ENCODE measurements at places on chromosomes 6 and 20. TPM values are rescaled to one million over a fixed set of nuclear protein-coding genes. Genes with fewer than 3 reads are reported as not detected.

Gene TP53TG5
- not detected for total RNA-seq

- DNase-seq = no peak
- no peak overlapping the region for H3K4me3 ChIP-seq
- no peaks in the 10 kb centered on the region for H3K4me1 ChIP-seq
- H3K36me3 ChIP-seq = peaks cover 3% of the 10 kb centered on the region
- H3K27me3 ChIP-seq = no peaks in the 10 kb centered on the region
Measured at GRCh38 chr6:34973547-34974248, 84.6 kb downstream of the ANKS1A start.

DNA sequence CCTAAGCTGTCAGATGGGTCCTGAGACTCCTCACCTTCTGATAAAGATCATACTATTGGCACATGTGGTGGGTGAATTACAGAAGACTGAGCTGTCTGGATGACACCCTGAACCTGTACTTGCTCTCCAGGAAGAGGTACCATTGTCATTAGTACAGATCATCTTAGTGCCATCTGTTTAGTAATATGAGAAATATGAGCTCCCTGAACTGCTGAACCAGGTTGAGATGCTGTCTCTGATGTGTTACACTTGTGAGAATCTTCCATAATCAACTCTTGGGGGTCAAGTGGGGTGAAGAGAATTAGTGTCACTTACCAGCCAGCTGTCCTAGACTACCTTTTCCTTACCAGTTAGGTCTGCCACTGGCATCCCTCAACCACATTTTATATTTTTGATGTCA lies 531.0 kb downstream of the EPHA7 start:
- no peak for DNase-seq
- no peak overlapping the region for H3K27ac ChIP-seq
- no peak overlapping the region for H3K4me3 ChIP-seq
- H3K4me1 ChIP-seq = peaks cover 3% of the 10 kb centered on the region
- no peaks in the 10 kb centered on the region for H3K27me3 ChIP-seq

Gene LCA5
- total RNA-seq = 8.9 TPM

DNA sequence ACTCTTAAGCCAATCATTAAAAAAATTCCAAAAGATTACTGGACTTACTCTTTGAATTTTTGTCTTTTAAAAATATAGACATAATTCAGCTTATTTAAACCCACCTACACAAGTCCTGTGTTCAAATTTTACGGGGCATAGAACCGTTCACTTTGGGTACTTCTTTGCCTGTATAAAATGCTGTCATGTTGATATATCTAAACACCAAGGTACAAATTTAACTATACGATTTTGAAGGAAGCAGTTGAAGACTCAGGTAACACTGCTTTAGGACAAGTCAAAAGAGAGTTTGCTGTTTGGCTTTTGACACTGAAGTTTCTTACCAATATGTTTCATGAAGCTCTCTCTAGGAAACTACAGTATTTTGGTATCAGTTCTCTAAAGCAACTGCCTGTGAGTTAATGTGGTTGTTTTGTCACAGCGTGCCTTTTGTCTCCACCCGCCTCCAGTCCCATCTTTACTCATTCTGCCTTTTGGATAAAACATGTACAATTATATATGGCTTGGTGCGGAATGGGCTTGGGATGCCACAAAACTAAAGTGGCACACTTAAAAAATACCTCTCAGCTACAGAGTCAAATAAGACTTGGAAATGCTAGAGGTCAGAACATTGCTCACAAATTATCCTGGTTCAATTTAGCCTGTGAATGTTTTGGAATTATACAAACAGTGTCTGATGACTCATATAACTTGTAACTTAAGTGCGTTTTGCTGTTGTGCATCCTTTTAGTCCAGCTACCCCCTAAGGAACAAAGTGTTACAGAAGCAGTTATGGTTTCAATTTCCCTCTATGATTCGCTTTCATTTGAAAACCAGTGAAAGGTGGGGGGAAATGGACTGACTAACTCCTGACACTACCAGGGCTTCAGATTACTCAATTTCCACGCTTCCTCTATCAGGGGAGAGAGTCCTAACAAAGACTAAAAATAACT lies 38.7 kb downstream of the RGS17 start:
- no peaks in the 10 kb centered on the region for H3K27me3 ChIP-seq
- no peak overlapping the region for H3K27ac ChIP-seq

Gene FHL5
- total RNA-seq = not detected

- no peak overlapping the region for H3K27ac ChIP-seq
- H3K36me3 ChIP-seq = no peaks in the 10 kb centered on the region
- no peak overlapping the region for H3K4me3 ChIP-seq
- peaks cover 3% of the 10 kb centered on the region for H3K27me3 ChIP-seq
- DNase-seq = no peak
Measured at GRCh38 chr6:44558024-44558831, 170.7 kb downstream of the CDC5L start.

Gene DNMT3B
- total RNA-seq = 15.4 TPM

- peaks cover 7% of the 10 kb centered on the region for H3K27me3 ChIP-seq
- no peak for DNase-seq
- H3K36me3 ChIP-seq = no peaks in the 10 kb centered on the region
- H3K4me1 ChIP-seq = no peaks in the 10 kb centered on the region
Measured at GRCh38 chr6:139114746-139115145, 20.1 kb upstream of the HECA start.

GRCh38 chr20:53488775-53489272 lies 104.8 kb downstream of the ZNF217 start:
- H3K27ac ChIP-seq = no peak overlapping the region
- peaks cover 8% of the 10 kb centered on the region for H3K36me3 ChIP-seq
- H3K27me3 ChIP-seq = no peaks in the 10 kb centered on the region

DNA sequence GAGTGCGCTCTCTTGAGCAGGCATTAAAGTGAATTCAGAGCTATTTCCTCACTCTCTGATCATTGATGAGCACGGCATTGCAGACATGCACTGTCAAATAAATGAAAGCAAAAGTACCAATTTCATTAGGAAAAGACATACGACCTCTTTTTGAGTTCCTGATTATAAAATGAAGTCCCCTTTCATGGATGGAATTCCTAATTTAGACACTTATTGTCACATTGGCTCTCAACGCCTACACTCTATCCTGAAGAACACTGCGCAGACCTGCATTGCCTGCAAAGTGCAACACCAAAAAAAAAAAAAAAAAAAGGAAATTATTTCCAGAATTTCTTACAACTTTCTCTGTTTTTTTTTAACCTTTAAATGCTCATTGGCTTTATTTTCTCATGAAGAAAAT lies 1.6 kb downstream of the ADGRB3 start:
- DNase-seq = no peak
- no peaks in the 10 kb centered on the region for H3K36me3 ChIP-seq
- peaks cover 76% of the 10 kb centered on the region for H3K27me3 ChIP-seq
- H3K4me3 ChIP-seq = peak overlapping the region; percentile 32

DNA sequence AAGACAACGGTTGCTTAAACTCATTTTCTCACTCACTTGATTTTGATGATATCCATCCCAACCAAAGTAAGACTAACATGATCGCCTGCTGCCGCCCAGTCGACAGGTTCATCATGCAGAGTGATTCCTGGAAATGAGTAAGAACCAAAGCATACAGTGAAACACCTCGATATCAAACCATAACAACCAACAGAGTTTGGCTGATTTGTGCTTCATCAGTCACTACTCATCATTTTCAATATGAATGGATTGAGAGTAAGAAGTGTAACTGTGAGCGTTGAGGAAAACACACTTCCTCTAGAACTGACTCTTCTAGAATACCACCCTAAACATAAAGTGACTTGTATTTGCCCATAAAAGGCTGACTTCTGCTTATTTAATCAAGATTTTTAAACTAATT lies 29.2 kb upstream of the ALDH8A1 start:
- no peak for DNase-seq
- H3K27me3 ChIP-seq = no peaks in the 10 kb centered on the region
- H3K27ac ChIP-seq = no peak overlapping the region
- H3K4me3 ChIP-seq = no peak overlapping the region

DNA sequence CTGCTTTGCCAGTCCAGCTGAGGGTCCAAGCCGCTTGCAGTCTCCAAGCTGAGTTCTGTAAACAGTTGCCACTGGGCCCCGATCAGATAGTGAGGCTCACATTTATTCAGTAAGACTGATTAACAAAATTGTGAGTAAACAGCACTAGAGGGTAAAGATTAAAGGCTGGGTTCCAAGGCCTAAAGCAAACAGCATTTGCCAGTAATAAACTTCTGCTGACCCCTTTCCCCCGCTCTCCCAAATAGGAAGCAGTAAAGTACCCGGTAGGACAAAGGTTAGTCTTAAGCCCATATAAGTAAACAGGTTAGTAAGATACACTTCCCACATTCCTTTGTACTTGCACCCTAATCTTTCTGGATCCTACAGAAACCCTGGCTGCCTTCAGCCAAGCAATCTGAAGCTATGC lies 181.8 kb downstream of the MEI4 start:
- H3K4me1 ChIP-seq = peaks cover 23% of the 10 kb centered on the region
- peaks cover 8% of the 10 kb centered on the region for H3K36me3 ChIP-seq
- H3K4me3 ChIP-seq = no peak overlapping the region
- H3K27ac ChIP-seq = peak overlapping the region; percentile 85
- H3K27me3 ChIP-seq = no peaks in the 10 kb centered on the region

Gene PTK6
- total RNA-seq = 0.29 TPM

GRCh38 chr6:143596866-143597265 lies 80.9 kb upstream of the PHACTR2 start:
- no peak overlapping the region for H3K4me3 ChIP-seq
- no peaks in the 10 kb centered on the region for H3K36me3 ChIP-seq
- H3K4me1 ChIP-seq = peaks cover 10% of the 10 kb centered on the region
- H3K27me3 ChIP-seq = peaks cover 10% of the 10 kb centered on the region

GRCh38 chr20:58107533-58107932 lies 120.9 kb downstream of the ANKRD60 start:
- no peak overlapping the region for H3K27ac ChIP-seq
- no peaks in the 10 kb centered on the region for H3K36me3 ChIP-seq
- no peak for DNase-seq
- no peak overlapping the region for H3K4me3 ChIP-seq

GRCh38 chr6:141758430-141758829 lies 374.3 kb upstream of the GJE1 start:
- H3K4me3 ChIP-seq = no peak overlapping the region
- no peaks in the 10 kb centered on the region for H3K27me3 ChIP-seq
- peaks cover 2% of the 10 kb centered on the region for H3K4me1 ChIP-seq
- H3K27ac ChIP-seq = no peak overlapping the region

DNA sequence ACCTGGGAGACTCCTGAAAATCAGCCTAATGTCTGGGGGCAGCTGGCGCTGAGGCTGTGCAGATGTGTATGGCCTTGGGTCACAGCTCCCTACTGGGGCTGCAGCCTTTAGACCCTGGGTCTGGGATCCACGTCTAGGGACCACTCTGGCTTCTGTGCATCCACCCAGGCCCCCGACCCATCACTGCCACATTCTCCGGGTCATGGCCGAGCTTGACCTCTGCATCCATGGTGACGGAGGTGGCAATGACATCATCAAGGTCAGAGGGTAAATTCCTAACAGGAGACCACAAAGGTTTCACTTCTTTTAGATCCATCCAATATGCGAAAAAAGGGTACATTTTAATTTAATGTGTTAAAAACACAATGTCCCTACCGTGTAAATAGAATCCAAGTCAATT lies 14.5 kb upstream of the PCMTD2 start:
- no peaks in the 10 kb centered on the region for H3K36me3 ChIP-seq
- DNase-seq = no peak
- H3K27ac ChIP-seq = no peak overlapping the region
- H3K4me3 ChIP-seq = no peak overlapping the region
- H3K27me3 ChIP-seq = no peaks in the 10 kb centered on the region

Gene WFDC5
- total RNA-seq = not detected

DNA sequence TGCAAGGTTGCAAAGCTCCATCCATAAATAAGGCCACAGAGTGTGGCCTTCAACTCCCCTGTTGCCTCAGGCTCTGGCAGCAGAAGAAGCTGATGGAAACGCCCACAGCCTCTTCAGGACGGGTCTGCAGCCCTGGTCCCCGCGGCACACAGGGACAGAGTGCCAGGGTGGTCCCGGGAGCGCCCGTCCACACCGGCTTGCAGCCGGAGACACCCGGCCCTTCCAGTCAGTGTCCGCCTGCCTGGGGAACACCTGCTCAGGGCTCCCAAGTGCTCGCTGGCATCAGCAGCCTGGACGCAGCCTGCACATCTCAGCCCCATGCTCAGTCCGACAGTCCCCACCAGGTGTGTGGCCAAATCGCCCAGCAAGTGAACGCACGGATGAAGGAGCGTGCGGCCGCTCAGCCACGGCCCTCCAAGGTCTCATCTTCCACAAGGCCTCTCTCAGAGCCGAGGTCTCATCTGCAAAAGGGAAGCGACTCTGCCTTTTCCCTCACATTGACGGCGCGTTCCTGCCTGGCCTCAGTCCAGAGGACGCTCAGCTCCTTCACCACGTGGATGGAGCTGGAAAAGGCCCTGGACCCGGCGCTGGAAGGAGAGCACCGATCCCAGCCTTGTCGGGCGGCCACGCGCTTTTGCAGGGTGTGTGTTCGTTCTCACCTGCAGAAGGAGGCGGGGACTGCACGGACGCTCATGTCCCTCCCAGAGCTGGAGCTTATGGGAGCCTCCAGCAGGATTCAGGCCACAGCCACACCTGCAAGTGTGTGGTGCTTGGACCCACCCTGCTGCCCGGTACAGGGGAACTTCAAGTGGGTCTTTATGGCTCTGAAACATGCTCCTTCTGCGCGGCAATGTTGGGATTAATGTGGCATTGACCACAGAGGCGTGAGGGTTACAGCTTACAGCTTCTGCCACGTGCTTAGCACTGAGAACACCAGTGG lies 180.4 kb downstream of the DLL1 start:
- peaks cover 26% of the 10 kb centered on the region for H3K27me3 ChIP-seq
- no peak overlapping the region for H3K27ac ChIP-seq
- H3K36me3 ChIP-seq = no peaks in the 10 kb centered on the region
- no peak overlapping the region for H3K4me3 ChIP-seq
- no peaks in the 10 kb centered on the region for H3K4me1 ChIP-seq
- no peak for DNase-seq

DNA sequence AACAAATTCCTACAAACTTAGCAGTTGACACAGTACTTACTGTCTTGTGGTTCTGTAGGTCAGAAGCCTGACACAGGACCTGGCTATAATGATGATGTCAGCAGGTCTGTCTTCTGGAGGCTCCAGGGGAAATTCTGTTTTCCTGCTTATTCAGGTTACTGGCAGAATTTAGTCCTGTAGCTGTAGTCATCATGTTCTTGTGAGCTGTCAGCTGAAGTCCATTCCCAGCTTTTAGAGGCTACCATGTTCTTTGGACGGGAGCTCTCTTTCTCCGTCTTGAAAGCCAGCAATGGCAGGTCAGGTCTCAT lies 99.2 kb downstream of the HIVEP1 start:
- no peaks in the 10 kb centered on the region for H3K27me3 ChIP-seq
- peaks cover 21% of the 10 kb centered on the region for H3K36me3 ChIP-seq
- no peak overlapping the region for H3K4me3 ChIP-seq
- no peak for DNase-seq
- no peak overlapping the region for H3K27ac ChIP-seq

DNA sequence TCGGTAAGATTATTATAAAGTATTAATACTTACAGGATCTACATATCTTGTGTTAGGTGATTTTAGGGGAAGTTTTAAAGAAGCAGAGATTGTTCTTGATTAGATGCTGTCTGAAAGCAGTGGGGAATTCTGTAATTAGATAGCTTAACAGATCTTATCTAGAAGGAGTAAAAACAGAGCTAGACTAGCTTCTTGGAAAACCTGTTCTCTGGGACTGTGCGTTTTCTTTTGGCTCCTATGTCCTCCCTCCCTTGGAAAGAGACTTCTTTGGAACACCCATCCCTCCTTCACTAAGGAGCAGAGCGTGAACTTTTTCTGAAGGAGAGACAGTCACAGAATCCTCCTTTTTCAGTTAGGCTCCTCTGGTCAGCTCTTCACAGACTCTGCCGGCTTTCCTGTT lies 83.5 kb upstream of the ZNF184 start:
- H3K27me3 ChIP-seq = peaks cover 65% of the 10 kb centered on the region
- H3K4me1 ChIP-seq = peaks cover 5% of the 10 kb centered on the region
- H3K36me3 ChIP-seq = no peaks in the 10 kb centered on the region
